CD4-positive, alpha-beta T cell treated with Interleukin-17A for 1 hour (primary cell): ENCODE measurements at places on chromosomes 4 and X.

DNA sequence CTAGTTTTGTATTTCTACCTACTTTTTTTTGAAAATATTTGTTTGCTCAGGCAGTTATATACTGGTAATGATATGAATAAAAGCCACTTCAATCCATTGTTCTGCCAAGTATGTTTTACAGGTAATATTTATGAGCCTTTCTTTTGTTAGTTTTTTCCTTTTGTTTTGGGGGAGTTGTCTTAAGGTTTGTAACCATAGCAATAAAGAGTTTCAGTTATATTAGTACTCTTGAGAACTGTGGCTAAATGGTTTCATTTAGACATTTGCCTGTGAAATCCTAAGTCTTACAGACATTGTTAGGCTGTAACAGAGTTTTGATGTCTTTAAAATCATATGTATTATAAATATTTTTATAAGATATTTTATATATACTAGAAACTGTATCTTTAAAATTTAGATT, 150.1 kb downstream of the DIPK2B start:
- DNase-seq = no peak

- DNase-seq = peak; percentile 66
Measured at GRCh38 chr4:152063621-152064240, 302.9 kb upstream of the GATB start.

GRCh38 chr4:39169426-39169825, 12.9 kb upstream of the WDR19 start:
- DNase-seq = no peak

DNA sequence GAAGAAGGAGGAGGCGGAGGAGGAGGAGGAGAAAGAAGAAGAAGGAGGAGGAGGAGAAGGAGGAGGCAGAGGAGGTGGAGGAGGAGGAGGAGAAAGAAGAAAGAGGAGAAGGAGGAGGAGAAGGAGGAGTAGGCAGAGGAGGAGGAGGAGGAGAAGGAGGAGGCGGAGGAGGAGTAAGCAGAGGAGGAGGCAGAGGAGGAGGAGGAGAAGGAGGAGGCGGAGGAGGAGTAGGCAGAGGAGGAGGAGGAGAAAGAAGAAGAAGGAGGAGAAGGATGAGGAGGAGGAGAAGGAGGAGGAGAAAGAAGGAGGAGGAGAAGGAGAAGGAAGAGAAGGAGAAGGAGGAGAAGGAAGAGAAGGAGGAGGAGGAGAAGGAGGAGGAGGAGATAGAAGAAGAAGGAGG, 19.9 kb downstream of the MRFAP1 start:
- no peak for DNase-seq

- no peak for DNase-seq
Measured at GRCh38 chr4:40858962-40859361, 109.2 kb downstream of the NSUN7 start.

DNA sequence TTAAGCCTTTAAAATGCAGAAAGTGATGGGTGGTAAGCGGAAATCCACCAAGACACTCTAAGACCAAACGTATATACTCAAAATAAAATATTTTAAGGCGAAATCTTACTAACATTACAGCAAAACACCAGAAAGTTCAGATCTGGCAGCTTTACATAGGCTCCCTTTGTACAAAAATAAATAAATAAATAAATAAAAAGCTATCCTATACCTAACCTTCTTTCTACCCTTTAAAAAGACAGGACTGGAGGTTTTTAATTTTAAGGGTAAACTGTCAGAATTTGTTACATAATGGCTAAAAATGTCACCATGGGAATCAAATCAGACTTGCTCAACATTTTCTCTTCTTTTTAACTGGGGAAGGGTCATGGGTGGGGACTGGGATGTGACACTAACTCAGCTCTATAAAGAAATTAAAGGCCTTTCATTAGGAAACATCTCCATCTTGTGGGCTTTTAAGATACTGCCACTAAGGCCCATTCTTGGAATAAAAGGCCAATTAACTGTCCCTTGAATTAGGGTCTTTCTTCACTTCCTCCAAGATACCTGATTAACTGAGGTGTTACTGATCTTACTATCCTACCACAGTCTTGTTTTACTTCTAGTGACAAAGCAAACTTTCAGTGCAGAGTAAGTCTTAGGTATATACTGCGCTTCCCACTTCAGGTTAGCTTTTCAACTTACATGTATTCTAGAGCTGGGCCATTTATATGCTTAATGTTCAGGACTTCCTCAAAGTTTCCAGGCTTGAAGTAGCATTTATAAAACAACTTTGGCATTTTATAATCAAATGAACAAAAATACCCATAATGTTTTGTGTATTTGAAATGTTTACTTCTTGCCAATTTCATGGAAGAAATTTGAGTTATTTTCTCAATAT, 13.3 kb downstream of the HNRNPD start:
- DNase-seq = peak; percentile 57

- DNase-seq = no peak
Measured at GRCh38 chr4:126973201-126973600, 659.6 kb upstream of the INTU start.

DNA sequence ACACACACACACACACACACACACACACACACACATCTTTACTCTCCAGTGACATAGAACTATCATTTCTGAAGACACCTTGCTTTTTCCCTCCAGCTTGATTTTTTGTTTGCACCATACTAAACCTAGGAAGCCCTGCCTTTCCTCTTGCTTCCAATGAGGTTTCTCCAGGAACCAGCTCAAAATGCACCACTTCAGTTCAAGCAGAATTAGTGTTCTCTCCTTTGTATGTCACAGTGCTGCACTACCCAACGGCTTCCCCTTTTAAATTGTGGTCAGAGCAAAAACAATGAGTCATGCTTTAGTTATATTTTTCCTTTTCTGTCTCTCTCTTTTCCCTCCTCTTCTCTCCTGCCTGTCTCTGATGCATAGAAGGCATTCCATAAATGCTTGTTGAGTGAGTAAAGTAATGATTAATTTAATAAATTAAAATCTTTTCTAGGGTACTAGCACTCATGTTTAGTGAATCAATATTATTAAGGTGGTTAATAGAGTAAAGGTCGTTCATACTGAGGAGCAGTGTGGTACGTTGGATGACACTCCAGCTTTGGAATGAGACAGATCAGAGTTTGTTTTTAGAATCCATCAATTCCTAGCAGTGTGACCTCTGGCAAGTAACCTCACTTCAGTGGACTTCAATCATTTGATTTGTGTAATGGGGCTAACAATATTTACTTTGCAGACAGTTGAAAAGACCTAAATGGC, 5.9 kb downstream of the RTL3 start:
- DNase-seq = peak; percentile 5

GRCh38 chr4:134202166-134202956, 772 bp upstream of the PABPC4L start:
- DNase-seq = no peak

GRCh38 chrX:9420275-9421265, 44.3 kb upstream of the TBL1X start:
- DNase-seq = no peak

DNA sequence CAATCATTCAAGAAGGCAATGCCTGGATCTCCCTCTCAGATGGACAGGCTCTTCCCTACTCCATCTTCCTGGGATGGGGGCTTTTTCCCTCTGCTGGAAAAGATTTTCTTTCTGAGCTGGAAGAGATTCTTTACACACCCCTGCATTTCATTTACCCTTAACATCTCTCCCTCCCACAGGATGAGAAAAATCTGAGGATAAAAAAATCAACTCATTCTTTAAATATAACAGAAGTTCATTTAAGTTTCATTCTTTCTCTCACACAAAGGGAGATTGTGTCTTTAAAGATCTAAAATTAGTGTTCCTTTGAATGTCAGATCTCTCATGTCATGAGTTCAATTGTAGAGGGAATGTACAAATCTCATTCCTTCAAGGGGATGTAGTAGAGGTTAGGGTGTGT, 109.0 kb downstream of the ZNF518B start:
- no peak for DNase-seq

DNA sequence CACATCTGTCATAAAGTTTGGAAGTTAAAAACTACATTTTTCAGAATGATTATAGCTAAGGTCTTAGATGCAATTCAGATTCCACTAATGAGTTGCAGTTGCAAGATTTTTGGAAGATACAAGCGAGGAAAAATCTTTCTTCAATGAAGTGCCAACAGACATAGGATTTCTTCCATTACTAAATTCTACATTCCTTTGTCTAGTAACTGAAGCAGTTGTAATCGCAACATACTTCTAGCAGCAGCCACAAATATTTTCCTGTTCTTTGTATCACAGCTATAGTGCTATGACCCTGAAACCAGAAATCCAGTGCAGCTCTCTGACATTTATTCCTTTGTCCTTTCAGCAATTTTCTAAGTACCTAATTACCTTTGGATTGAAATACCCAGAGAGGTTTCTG, 225.2 kb upstream of the SLIT2 start:
- DNase-seq = no peak
